ENCODE measurements at places on chromosomes 13 and 19.
A peak's percentile ranks its signal among the peaks of the same experiment; 100 is the strongest.

DNA sequence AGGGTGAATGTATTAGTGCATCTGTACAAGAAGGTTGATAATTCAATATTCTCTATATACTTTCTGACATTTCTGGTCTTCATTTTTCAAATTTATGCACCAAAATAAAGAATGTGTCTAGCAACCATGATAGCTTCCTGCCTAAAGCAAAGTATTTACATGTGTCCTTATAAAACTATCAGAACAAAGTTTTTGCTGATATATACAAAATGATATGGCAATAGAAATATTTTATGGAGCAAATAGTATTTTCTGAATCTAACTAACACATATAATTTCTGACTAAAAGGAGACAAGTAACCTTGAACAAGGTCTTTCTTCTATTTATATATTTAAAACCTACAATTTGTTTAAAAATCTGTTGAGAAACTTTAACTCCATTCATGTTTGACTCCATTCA lies 184.9 kb downstream of the DIAPH3 start:
- no peak for DNase-seq

DNA sequence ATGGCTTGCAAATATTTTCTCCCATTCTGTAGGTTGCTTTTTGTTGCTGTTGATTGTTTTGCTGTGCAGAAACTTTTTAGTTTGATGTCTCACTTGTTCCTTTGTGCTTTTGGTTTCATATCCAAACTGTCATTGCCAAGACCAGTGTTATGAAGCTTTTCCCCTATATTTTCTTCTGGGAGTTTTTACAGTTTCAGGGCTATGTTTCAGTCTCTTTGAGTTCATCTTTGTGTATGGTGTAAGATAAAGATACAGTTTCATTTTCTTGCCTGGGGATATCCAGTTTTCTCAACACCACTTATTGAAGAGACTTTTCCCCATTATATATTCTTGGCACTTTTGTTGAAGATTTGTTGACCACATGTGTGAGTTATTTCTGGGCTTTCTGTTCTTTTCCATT lies 139.9 kb downstream of the MRPL57 start:
- no peak for DNase-seq

DNA sequence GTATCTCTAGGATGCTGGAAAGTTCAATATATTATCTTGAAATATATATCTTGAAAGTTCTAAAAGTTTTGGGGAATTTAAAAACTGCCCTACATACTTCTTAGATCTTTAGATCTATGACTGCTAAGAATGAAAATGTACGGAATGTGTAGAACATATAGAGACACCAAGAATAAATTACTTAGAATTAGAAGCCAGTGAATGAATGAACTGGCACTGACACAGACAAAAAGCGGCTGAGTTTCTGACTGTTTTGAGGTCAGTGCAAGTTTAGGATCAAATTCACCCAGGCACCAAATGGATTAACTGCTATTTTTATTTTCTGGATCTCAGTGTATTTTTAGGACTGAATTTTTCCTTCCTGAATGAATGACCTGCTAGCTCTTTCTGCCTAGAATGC lies 411.2 kb downstream of the KCTD12 start:
- no peak for DNase-seq

DNA sequence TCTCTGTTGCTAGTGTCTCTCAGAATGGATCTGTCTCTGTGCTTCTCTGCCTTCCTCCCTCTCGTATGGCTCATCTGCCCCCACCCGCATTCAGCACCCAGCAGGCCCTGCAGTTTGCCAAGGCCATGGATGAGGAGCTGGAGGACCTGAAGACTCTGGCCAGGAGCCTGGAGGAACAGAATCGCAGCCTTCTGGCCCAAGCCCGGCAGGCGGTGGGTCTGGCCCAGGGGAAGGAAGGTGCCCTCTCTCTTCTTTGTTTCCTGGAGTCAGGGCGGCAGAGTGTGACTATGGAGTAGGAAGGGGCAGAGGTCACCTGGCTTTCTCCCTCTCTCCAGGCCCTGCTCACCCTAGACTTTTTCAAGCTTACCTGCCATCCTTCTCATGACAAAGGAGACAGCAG lies 10.9 kb downstream of the KASH5 start:
- DNase-seq = no peak

GRCh38 chr19:47595944-47596343 lies 13.0 kb upstream of the BICRA start:
- no peak for DNase-seq

GRCh38 chr19:31337008-31337914 lies 12.0 kb downstream of the TSHZ3 start:
- DNase-seq = no peak

- DNase-seq = no peak
Observed at GRCh38 chr13:75145927-75146326, 336.0 kb downstream of the TBC1D4 start.

GRCh38 chr19:15443325-15443724 lies 6.4 kb downstream of the WIZ start:
- DNase-seq = no peak

GRCh38 chr13:60850526-60850925 lies 453.5 kb downstream of the TDRD3 start:
- no peak for DNase-seq

- DNase-seq = no peak
Observed at GRCh38 chr13:88622362-88622973, 951.3 kb downstream of the SLITRK5 start.

- no peak for DNase-seq
Observed at GRCh38 chr19:29805031-29805965, 6.5 kb upstream of the CCNE1 start.

- DNase-seq = peak; percentile 59
Observed at GRCh38 chr13:105410602-105411001, 1124.9 kb downstream of the EFNB2 start.

DNA sequence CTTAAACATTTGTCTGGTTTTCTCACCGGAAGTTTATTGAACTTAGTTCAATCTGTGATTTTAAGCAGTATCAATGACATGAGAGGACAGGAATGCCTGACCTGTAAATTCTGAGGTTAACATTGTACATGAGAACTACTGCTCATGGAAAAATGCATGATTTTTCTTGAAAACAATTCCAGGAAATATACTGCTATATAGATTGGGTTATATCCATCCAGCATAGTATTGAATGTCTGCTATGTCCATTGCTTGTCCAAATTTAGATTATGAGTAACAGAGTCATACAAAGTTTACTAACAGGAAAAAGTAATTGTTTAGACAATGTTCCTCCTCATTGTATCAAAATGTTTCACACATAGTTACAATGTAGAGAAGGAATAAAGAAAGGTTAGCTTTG lies 606.8 kb downstream of the DACH1 start:
- DNase-seq = no peak

DNA sequence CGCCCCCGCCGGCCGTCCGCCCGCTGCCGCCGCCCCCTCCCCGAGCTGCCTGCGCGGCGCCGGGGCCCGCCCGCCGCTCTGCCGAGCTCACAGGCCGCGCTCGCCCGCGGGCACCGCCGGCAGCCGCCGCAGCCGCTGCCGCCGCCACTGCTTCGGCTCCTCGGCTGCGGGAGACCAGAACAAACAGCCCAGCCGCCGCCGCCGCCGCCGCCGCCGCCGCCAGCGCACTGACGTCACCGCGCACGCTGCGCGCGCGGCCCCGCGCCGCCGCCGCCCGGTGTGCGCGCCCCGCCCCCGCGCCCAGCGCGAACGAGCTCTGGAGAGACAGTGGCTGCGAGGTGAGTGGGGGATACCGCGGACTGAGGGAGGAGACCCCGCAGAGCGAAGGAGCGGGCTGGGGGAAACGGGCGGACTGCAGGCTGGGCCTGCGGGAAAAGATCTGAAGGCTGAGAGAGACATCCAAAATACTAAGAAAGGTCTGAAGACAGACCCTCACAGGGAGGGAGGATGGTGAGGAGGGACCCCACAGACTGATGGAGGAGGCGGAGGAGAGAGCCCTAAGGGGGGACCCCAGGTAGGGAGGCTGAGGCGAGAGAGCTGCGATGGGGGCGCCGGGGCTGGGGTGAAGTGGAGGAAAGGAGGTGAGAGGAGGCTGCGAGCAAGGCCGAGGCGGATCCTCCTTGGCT lies at the start of gene BRD4:
Gene BRD4 (minus strand): TSS at position 229 of the 686 bp plus-strand sequence. CDS start 59,440 bp downstream, outside the sequence.
- peak; percentile 51 for DNase-seq

DNA sequence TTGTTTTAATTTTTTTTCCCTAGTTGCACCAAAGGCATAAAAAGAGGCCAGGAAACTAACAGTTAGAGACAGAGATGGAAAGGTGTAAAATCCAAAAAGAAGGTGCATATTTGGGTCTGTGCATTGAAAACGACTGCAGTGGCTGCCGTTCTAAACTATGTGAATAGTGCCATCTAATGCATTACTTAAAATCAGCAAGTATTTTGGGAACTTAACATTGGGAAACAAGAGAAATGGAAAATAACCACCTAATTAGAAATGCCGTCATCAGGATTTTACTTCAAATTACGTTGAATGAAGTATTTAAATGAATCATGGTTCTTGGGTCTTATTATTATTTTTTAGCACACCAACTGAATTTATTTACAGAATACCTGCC lies 189.5 kb upstream of the MIR17HG start:
- no peak for DNase-seq

DNA sequence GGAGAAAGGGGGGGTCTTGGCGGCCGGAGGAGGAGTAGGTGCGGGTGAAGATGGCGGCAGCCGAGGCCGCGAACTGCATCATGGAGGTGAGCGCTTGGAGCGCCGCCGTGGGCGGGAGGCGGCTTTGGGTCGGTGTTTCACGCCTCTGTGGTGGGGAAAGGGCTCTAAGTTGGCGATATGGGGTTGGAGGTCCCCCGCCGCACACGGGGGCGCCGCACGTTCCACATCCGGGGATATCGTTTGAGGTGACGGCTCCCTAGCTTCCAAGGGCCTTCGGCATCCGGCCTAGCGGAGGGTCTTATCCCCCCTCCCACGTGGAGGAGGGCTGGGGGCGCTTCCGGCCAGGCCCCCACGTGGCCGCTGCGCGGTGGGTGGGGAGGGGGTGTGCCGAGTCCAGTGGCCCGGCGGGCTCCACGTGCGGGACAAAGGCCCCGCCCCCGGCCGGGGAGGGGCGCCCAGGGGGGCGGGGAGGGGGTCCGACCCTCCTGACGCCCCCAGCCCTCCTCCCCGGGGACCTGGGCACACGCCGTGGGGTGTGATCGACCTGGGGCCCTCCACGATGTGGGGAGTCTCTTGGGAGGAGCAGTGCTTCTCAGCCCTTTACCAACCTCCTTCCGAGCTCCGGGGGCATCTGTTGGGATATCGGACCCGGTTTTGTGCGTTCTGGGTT lies at the start of gene PRMT1:
Gene PRMT1 (plus strand): TSS at position 41 of the 670 bp plus-strand sequence. CDS start 10 bp downstream, at position 51.
- no peak for DNase-seq

DNA sequence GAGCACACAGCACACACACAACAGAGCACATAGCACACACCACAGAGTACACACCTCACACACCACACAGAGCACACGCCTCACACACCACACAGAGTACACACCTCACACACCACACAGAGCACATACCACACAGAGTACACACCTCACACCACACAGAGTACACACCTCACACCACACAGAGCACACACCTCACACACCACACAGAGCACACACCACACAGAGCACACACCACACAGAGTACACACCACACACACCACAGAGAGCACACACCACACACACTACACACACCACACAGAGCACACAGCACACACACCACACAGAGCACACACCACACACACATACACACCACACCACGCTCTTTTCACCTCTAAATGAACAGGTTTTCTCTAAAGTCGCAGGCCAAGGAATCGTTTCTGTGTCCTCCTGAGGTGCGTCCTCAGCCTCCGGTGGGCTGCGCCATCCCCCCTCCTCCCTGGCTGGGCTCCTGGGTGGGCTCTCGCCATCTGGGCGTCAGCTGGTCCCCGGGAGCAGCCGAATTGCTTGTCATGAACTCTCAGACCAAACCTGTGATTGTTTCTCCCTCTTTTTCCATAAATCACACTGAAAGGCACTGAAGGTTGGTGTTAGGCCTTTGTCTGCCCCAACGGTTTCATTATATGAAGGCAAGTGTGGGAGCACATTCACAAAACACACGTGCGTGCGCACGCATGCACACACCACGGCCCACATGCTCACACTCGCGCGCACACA lies 37.4 kb downstream of the TMEM255B start:
- no peak for DNase-seq

- peak; percentile 24 for DNase-seq
Observed at GRCh38 chr19:30719189-30719998, 347.2 kb downstream of the ZNF536 start.

DNA sequence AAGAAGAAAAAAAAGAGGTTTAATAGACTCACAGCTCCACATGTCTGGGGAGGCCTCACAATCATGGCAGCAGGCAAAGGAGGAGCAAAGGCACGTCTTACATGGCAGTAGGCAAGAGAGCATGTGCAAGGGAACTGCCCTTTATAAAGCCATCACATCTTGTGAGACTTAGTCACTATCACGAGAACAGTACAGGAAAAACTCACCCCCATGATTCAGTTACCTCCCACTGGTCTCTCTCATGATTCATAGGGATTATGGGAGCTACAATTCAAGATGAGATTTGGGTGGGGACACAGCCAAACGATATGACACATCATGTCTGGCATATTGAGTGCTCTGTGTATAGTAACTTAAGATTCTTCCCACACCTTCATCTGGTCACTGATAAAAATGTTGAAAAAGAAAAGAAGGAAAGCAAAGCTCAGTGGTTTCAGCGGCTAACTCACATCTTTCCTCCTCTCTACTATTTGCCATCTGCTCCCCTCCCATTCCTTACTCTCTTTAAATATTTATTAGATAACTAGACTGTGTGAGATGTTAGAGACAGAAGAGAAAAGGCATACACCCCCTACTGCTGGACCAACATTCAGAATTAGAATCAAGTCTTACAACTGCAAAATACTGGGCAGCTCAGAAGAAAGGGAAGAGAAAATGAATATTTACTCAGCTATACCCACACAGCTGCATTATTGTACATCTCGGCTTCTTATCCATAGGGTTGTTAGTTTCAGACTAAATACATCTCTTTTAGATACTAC lies 60.1 kb upstream of the AKAP11 start:
- no peak for DNase-seq

DNA sequence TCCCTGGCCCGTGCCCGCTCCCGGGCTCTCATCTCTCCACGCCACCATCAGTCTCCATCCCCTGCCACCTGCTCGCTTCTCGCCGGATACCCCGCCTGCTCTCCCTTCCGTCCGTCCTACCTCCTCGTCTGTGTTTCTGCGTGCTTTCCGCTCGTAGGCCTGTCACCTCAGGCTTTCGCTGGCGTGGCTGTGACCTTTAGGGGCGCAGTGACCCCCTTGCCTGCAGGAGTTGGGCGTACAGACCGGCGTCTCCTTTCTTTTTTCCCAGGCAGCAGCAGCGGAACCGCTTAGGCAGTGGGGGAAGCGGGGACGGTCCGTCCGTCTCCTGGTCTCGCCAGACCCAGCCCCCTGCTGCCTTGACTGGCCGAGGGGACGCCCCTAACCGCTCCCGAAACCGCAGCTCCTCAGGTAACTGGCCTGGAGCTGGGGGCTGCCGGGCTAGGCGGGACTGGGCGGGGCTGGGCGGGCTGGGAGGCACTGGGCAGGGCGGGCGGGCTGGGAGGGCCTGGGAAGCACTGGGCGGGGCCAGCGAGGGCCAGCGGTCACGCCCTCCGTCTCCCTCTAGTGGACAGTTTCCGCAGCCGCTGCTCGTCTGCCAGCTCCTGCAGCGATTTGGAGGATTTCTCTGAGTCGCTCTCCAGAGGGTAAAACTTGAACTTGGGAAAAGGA lies 6.3 kb downstream of the PGLYRP1 start:
- peak; percentile 78 for DNase-seq

GRCh38 chr13:50589651-50590054 lies 253.8 kb downstream of the DLEU7 start:
- no peak for DNase-seq

Measured in globus pallidus (tissue), 1 donor.